ENCODE measurements at places on chromosomes 11 and 22. TPM values are rescaled to one million over a fixed set of nuclear protein-coding genes. Genes with fewer than 3 reads are reported as not detected.
A peak's percentile ranks its signal among the peaks of the same experiment; 100 is the strongest.

DNA sequence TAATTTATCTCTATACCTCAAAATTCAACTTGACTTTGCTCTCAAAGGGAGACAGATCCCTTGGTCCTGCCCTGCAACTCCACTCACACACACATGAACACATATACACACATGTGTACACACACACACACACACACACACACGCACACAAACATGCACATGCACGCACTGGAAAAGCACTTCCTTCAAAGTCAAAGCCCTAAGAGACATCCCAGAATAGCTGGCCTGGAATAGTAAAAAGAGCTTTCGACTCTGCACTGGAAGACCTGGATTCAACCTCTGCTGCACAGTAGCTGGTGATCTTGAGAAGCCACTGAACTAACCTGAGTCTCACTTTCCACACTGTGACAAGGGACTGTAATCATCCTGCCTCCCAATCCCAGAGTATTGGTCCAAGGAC, 26.8 kb downstream of the TENM4 start:
- DNase-seq, result no peak

DNA sequence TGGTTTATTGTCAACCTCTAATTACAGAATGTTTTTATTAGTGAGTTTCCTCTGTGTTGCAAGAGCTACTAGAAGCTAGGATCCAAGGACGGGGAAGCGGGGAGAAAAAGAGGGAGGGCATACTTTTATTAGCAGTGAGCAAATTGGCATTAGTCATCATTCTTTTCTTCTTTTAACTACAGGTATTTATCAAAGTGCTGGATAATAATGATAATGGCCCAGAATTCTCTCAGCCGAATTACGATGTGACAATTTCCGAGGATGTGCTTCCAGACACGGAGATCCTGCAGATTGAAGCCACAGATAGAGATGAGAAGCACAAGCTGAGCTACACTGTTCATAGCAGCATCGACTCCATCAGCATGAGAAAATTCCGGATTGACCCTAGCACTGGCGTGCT, 179.7 kb upstream of the MTNR1B start:
- no peak for DNase-seq

- peak; percentile 54 for DNase-seq
These were observed 33.2 kb upstream of the CCDC89 start for GRCh38 chr11:85718991-85719807.

- no peak for DNase-seq
These were observed 2.9 kb downstream of the DENND6B start for GRCh38 chr22:50323900-50324299.

CSTF3 gene
- total RNA-seq, result 61.0 TPM

C22orf31 gene
- total RNA-seq, result not detected

CASP4 gene
- total RNA-seq, result not detected

SYTL2 gene
- total RNA-seq, result 9.1 TPM

DNA sequence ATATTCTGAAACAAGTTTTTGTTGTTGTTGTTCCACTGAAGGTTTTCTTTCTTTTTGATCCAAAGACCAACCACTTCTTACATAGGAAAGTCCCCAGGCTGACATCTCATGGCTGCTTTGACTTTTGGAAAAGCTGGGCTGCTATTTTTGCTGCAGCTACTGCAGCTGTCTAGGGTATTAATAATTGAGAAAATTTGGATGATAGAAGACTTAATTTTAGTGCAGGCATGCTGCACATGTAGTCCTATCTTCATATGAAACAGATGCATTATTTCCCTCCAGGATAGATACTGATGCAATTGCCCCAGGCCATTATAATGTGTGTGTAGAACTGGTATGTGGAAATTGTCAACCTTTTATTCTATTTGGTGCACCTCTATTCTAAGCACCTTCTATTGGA, 131.4 kb downstream of the NAV2 start:
- no peak for DNase-seq

GRCh38 chr11:17730608-17731462, 3.7 kb upstream of the KCNC1 start:
- peak; percentile 58 for DNase-seq

EXPH5 gene
- 11.5 TPM for total RNA-seq

- no peak for DNase-seq
These were observed 93.9 kb downstream of the ATG16L2 start for GRCh38 chr11:72908032-72908676.

DNA sequence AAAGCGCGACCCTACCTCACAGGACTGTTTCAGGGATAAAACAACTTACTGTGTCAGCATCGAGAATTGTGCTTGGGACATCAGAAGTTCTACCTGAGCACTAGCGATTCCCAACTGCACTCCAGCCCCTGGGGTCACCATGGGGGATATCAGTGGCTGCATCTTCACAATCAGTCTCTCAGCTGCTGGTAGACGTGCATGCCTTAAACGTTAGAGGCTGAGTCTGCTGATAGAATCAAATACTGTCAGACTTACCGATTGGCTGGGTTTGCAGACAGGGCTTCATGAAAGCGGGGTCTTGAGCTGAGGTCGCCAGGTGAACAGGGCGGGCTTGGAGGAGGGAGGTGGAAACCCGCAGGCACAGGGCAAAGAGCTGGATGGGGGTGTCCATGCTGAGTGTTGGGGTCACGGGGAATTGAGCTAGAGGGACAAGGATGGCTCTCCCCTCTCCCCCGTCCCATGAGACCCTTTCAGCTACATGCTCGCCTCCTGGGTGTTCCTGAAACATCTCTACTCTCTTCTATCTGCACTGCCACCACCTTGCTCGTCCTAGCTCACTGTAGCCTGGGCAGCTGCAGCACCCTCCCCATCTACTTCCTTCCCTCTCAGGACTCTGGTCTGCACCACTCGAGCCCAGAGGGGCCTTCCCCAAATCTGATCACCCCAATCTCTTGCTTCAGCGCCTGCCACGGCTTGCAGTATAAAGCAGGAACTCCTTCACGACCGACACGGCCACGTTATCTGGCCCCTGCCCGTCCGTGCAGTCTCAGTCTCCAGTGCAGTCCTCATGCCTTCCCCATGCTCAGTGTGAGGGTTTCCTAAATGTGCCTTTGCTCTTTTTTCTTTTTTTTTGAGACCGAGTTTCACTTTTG, 43.5 kb downstream of the ST14 start:
- DNase-seq, result no peak

GRCh38 chr11:131980888-131981668, 610.7 kb downstream of the NTM start:
- no peak for DNase-seq

DNA sequence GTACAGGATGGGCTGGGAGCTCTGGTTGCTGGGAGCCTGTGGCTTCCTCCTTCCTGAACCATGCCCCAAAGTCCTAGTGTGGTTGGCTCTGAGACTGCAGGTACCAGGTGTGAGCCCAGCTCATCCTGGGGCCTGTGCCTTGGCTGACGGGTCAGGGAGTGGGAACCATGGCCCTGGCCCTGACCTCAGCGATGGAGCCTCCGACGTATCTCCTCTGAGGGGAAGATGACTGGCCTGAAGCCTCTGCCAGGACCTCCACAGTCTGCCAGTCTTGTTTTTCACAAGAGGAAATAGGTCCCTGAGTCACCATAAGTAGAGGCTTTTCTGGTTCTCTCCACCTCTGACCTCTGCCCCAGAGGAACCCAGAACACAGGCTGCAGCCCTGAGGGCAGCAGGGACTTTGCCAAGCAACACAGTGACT, 3.4 kb downstream of the RCE1 start:
- no peak for DNase-seq

DNA sequence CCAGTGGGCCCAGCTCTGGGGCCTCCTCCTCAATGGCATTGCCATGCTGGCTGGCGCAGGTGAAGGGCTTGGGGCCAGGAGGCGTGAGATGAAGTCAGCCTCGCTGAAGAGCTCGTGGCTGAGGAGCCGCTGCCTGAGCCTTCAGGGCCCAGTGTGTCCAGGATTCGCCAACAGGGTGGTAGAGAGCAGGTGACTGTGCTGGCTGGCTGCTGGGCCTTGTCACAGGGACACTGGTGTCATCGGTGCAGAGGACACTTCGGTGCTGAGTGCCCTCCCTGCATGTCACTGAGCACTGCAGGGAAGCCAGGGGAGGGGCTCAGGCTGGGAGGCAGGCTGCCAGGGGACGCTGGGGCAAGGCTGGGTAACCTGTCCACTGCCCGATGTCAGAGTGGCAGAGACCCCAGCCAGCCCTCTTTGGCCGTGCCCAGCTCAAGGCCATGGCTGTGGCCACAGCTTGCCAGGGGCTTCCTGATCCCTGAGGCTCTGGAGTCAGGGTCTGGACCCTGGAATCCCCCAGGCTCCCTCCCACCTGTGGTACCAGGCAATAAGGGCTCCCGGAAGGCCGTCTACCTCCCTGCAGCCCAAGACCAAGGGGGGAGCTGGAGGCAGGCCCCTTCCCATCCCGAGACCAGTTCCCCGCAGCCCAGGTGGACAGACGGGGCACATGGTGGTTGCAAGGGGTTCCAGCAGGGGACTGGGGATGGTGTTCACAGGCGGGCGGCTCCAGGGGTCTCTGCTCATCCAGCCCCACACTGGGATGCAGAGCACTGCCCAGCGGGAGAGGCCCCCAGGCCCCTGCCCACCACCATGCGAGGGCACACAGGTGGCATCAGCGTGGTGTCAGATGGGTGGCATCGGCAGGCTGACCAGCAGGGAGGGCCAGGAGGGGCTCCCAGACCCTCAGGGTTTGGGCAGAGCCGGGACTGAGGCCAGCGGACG, 63.9 kb downstream of the ARFGAP3 start:
- DNase-seq, result no peak

C11orf16 gene
- total RNA-seq, result not detected

DNA sequence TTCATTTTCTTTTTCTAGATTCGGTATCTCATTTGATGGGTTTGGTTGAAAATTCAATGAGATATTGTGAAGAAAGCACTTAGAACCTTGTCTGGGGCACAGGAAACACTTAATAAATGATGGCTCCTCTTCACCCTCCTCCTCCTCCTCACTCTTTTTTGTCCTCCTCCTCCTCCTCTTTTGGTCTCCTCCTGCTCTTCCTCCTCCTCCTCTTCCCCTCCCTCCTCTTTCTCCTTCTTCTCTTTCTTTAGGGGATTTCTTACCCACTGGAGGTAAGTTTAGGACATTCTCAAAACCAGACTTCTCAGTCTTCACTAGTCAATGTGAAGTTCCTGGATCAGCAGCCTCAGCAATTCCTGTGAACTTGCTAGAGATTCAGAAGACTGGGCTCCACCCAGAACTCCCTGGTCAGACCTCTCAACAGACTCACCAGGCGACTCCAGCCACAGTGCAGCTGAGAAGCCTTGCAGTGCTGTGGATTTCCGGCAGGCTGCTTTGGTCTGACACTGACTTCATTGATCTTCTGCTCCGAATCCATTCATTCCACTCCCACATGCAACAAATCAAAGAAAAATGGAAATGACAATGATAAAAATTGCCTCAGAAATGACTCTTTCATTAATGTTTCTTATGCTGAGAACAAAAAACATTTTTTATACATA, 368.6 kb upstream of the B3GAT1 start:
- DNase-seq, result no peak

GRCh38 chr22:29755889-29756288, 10.9 kb downstream of the ZMAT5 start:
- DNase-seq, result no peak

USP2 gene
- total RNA-seq, result 8.5 TPM

TST gene
- total RNA-seq, result 23.6 TPM

NLRP10 gene
- total RNA-seq, result 0.71 TPM

Measured in H1 (cell line).